HuH-7 (cell line): ENCODE measurements at places on chromosomes 5 and 9.

DNA sequence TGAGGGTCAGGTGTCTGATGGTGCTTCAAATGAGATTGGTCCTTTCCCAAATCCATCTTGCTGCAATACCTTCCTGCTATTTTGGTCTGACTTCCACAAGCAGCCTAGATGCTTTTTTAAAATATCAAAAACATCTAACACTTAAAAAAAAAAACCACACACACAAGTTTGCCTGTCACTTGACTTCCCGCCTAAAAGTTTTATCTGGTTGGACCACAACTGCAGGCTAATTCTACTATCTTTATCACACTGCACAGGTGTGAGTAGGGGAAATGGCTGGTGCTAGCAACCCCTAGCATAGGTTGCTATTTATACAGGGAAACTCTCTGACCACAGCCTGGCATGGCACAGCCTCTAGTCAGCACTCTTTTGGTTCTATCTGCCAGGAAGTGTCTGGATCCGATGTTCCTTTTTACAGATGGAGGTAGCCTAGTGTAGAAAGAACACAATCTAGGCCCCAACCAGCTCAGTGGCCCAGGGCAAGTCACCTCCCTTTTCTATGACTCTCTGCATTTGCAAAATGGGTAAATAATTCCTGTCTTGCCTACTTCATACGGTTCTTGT, at the start of gene HEMGN:
TSS of gene HEMGN (minus strand) at position 92 of the 564 bp plus-strand sequence. CDS start at position 56, 36 bp downstream.
- no peak for DNase-seq

GRCh38 chr5:116772152-116772501, 197.5 kb upstream of the SEMA6A start:
- DNase-seq = no peak

DNA sequence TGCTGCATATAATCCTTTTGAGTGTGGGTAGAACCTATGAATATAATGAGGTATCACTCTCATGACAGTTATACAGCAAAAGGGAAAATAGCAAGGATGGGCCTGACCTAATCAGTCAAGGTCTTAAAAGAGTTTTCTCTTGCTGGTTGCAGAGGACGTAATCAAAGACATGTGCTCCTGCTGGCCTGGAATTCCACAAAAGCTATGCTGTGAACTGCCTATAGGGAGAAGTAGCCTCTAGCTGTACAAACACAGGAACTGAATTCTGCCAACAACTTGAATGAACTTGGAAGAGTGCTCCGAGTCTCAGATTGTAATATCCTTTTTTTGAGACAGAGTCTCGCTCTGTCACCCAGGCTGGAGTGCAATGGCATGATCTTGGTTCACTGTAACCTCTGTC, 195.6 kb downstream of the PLK2 start:
- DNase-seq = no peak

DNA sequence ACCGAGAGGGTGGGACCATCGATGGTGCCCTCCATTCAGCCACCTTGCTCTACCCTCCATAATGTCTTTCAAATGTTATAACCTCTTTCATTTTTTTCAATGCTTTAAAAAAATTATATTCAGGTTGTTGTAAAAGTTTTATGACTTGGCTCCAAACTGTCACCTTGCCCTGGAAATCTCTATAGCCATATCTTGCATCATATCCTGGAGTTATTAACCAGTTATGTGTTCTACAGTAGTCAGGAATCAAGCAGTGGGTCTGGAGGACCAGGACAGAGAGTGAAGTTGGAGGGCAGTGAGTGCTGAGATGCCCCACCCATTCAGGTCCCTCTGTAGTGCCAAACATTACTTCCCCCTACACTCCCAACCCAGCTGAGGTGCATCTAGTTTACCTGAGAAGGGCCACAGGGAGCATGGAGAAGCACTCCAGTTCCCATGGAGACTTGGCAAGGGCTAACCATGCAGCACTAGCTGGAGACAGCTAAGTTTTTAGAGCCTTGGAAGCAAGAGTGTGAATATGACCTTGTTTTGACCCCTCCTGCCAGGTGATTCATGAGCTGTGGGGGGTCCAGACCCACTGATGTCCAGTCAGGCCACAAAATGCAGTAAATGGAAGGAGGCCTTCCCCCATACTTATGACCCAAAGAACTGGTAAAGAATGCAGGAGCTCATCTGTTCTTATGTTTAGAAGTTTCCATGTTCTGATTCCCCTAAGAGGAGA, 5.5 kb downstream of the IFNA8 start:
- no peak for DNase-seq

GRCh38 chr5:111645303-111645838, 111.6 kb downstream of the NREP start:
- DNase-seq = no peak

DNA sequence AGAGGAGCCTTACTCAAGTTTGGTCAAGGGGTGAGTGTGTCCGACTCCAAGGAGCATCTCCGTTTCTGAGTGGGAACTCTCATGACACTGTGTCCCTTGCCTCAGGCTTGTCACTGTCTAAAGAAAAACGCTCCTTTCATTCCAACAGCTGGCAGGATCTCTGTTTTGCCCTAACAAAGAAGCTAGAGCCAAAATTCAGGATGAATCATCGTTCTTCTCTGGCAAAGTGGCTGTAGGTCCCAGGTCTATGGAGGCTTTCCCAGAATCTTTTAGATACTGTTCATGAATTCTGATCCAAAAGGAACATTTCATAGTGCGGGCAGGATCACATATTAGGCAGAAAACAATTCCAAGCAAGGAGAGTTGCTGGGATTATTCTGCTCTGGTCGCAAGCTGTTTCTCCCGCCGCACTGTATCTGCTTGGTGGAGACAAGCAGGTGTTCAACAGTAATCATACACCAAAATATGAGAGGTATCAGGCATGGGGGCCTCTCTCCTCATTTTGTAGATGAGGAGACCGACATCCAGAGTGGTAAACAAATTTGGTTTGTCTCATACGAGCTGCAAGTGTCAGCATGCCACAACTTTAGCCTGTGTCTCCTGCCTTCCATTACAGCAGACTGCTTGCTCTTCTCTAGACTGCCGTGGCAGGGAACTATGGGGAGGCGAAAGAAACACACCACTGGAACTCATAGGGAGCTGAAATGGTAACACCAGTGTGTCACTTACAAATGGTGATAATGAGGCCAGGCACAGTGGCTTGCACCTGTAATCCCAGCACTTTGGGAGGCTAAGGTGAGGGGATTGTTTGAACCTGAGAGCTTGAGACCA, 72.6 kb downstream of the ENTREP1 start:
- DNase-seq = no peak

- DNase-seq = no peak
Measured at GRCh38 chr5:74441616-74442015, 198.9 kb downstream of the ENC1 start.

GRCh38 chr5:139294374-139295165, 1.0 kb downstream of the MATR3 start:
- peak; percentile 43 for DNase-seq

GRCh38 chr9:68949271-68950000, 64.5 kb downstream of the PRKACG start:
- DNase-seq = no peak
